GM12878 (cell line): ENCODE measurements at places on chromosomes 1 and 21.

DNA sequence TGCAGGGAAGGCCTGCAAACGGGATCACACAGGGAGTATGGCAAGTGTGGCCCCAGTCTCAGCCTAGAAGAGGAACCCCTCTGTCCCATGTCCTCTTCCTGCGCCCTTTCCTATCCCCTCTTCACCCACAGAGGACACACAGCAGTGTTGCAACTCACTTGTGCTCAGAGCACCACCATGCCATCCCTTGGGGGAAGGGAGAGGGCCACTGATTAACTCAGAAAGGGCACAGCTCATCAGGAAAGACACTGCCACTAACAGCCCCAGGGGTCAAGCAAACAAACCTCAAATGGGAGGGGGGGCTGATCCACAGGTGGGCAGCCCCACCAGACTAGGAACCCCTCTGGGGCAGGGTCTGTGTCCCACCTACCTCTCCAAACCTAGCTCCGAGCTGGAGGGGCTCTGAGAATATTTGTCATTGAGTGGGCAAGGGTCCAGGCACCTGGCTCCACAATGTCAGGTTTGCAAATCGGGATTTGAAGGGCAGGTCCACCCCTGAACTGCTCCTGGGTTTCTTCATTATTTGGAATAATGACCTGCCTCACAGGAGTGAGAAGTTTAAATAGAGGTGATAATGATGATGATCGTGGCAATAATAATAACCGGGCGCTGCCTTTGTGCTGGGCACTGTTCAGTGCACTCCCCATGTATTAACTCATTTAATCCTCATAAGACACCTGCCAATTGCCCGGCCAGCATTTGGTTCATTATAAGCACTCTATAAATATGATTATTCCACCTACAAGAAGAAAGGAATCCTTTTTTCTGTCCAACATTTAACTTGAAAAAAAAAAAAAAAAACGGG lies 1.0 kb downstream of the ALDH4A1 start:
- no peak overlapping the region; the same call in 1 of the 2 replicates for H3K27ac ChIP-seq
- peak overlapping the region; percentile 86 for H3K4me3 ChIP-seq
- no peaks in the 10 kb centered on the region for H3K36me3 ChIP-seq
- DNase-seq = no peak
- H3K27me3 ChIP-seq = no peaks in the 10 kb centered on the region

DNA sequence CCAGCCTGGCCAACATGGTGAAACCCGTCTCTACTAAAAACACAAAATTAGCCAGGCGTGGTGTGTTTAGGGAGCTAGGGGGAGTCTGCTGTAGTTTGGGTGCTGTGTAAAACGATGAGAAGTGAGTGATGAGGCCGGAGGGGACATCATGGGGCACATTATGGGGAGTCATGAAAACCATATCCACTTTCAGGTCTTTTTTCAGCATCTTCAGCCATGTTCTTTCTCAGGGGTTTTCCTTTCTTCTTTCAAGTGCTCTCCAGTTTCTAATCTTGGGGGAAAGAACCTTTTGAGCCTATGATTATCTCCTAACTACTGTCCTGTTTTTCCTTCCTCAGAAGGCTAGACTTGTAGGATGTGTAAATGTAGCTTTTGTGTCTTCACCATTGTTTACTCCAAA lies 14.4 kb downstream of the KDM4A start:
- peak; percentile 36 for DNase-seq
- H3K4me3 ChIP-seq = 0 out of 2 replicates have a peak overlapping the region, but pooled peaks have one; percentile 29
- H3K36me3 ChIP-seq = peaks cover 35% of the 10 kb centered on the region
- H3K4me1 ChIP-seq = peaks cover 14% of the 10 kb centered on the region

DNA sequence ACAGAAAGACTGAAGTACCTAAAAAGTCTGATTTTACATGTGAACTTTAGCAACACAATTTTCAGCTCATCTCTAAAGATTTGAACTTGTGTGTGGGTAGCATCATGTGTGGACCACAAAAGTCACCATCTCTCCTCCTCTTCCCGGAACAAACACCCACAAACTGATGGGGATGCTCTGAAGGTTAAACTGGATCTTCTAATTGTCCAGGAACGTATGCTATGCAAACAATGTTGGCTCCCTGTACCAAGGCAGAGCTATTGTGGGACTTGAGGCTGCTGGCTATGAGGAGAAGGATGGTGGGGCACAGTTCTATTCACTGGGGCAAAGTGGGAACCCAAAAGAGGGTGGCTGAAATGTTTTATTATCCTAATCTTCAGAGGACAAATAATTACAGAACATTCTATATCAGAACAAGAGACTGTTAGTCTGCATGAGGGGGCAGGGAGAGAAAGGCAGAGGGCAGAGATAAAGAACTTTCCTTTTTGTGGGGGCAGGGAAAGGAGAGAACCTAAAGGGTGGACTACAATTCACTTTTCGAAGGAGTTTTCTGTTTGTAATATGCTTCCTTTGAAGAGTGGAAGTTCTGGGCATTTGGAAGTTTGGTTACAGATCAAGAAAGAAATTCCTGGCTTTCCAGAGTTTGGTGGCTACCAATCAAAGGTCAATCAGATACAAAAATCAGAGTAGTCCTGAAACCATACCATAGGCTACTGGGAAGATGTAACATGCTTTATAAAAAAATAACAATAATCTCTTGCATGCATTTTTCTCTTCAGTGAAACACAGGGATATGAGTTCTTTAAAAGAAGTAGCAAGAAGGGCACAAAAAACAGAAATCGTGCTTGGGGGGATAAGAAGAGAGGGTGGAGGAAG lies 62.9 kb downstream of the GADD45A start:
- no peaks in the 10 kb centered on the region for H3K36me3 ChIP-seq
- H3K4me1 ChIP-seq = peaks cover 12% of the 10 kb centered on the region
- no peaks in the 10 kb centered on the region for H3K27me3 ChIP-seq
- 0 out of 2 replicates have a peak overlapping the region, but pooled peaks have one; percentile 0 for H3K4me3 ChIP-seq
- no peak overlapping the region for H3K27ac ChIP-seq

DNA sequence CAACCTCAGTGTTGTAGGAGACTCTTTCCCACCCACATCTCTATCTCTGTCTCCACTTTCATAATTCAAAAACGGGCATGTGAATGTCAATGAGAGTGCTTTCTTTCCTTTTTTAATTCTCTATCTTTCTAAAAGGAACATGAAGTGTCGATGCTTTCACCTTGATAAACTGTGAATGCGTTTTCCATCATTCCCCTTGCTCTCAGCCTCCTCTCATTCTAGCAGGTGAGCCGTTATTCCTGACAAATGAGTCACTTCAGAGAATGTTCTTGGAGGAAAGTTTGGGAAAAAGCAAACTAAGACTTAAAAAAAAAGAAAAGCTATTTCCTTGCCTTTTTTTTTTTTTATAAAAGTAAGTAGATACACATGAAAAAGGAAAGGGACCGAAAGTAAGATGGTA lies 226.0 kb upstream of the C1orf87 start:
- H3K27ac ChIP-seq = no peak overlapping the region
- DNase-seq = no peak
- no peaks in the 10 kb centered on the region for H3K36me3 ChIP-seq
- H3K4me1 ChIP-seq = no peaks in the 10 kb centered on the region
- no peak overlapping the region for H3K4me3 ChIP-seq
- no peaks in the 10 kb centered on the region for H3K27me3 ChIP-seq

GRCh38 chr21:38955495-38955894 lies 149.8 kb downstream of the ETS2 start:
- no peak for DNase-seq
- no peaks in the 10 kb centered on the region for H3K36me3 ChIP-seq
- no peak overlapping the region for H3K4me3 ChIP-seq
- H3K4me1 ChIP-seq = no peaks in the 10 kb centered on the region
- H3K27ac ChIP-seq = no peak overlapping the region

DNA sequence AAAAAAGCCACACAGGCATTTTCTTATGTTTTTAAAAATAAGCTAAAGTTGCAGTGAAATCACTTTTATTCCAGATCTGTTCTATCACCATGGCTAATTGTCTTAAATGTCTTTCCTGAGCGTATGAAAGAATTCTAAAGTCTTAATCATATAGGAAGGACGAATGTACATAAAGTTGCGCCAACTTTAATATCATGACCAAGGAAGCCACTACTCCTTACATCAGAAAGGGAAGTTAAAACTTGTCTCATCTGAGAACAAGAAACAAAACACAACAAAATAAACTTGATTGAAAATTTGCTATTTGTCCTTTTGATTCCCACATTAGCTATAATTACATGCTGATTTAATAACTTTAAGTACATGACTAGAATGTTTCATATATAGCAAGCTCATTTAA lies 26.5 kb downstream of the CNIH4 start:
- peaks cover 23% of the 10 kb centered on the region for H3K4me1 ChIP-seq
- no peak overlapping the region for H3K27ac ChIP-seq
- no peak overlapping the region for H3K4me3 ChIP-seq
- peaks cover 4% of the 10 kb centered on the region; the same call in 1 of the 2 replicates for H3K36me3 ChIP-seq
- H3K27me3 ChIP-seq = no peaks in the 10 kb centered on the region

DNA sequence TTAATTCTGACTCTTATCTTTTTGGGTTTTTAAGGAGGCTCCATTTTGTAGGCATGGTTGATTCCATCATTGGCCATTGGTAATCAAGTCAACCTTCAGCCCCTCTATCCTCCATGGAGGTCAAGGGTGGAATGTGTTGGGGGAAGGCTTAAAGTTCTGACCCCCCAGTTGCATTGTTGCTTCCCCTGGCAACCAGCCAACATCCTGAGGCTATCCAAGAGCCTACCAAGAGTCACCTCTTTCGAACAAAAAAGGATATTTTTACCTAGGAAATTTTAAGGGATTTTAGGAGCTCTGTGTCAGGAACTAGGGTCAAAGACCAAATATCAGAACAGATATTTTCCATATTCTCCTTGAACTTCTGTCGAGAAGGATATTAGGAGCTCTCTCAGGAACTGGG lies 251.8 kb downstream of the RYR2 start:
- no peak overlapping the region for H3K4me3 ChIP-seq
- H3K27ac ChIP-seq = no peak overlapping the region
- no peaks in the 10 kb centered on the region for H3K36me3 ChIP-seq
- no peak for DNase-seq
- no peaks in the 10 kb centered on the region for H3K27me3 ChIP-seq

DNA sequence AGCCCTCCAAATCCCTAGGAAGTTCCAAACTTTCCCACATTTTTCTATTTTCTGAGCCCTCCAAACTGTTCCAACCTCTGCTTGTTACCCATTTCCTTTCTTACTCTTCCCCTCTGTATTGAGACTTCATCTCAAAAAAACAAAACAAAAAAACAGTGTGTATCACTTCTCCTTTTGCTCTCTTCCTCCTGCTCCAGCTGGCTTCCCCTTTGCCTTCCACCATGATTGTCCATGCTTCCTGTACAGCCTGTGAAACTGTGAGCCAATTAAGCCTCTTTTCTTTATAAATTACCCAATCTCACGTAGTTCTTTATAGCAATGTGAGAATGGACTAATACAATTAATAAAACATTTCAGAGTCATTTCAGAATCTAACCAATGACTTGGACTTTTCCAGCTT lies 69.6 kb upstream of the KRTAP19-8 start:
- DNase-seq = no peak
- H3K27me3 ChIP-seq = no peaks in the 10 kb centered on the region
- no peaks in the 10 kb centered on the region for H3K36me3 ChIP-seq
- H3K27ac ChIP-seq = no peak overlapping the region
- no peak overlapping the region for H3K4me3 ChIP-seq
- peaks cover 11% of the 10 kb centered on the region; the same call in 1 of the 2 replicates for H3K4me1 ChIP-seq

DNA sequence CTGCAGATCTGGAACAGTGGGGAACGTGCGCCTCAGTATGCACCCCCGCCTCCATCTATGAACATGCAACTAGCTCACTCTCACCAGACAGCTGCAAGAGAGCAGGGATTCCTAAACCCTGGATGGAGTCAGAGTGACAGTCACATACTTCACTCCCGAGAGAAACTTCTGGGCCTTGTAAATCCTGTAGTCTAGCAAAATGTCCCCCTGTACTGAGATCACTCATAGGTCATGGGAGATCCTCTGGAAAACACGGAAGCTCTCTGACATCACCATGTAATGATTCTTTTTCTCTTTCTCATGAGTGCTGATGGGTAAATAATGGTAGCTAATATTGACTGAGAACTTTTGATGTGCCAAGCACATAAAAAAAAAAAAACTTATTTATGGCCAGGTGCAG lies 23.4 kb upstream of the TARDBP start:
- no peaks in the 10 kb centered on the region for H3K36me3 ChIP-seq
- H3K27ac ChIP-seq = no peak overlapping the region
- no peaks in the 10 kb centered on the region for H3K27me3 ChIP-seq
- H3K4me3 ChIP-seq = no peak overlapping the region
- peaks cover 31% of the 10 kb centered on the region for H3K4me1 ChIP-seq
- no peak for DNase-seq

- H3K36me3 ChIP-seq = no peaks in the 10 kb centered on the region
- no peaks in the 10 kb centered on the region for H3K27me3 ChIP-seq
- no peak overlapping the region for H3K4me3 ChIP-seq
- no peak for DNase-seq
These were observed 9.4 kb downstream of the ST3GAL3 start for GRCh38 chr1:43716559-43717281.

GRCh38 chr21:40200126-40200525 lies 332.9 kb downstream of the PCP4 start:
- no peaks in the 10 kb centered on the region for H3K27me3 ChIP-seq
- DNase-seq = no peak
- no peak overlapping the region for H3K4me3 ChIP-seq
- no peak overlapping the region for H3K27ac ChIP-seq
- H3K36me3 ChIP-seq = no peaks in the 10 kb centered on the region

GRCh38 chr1:184022668-184023067 lies 14.9 kb downstream of the COLGALT2 start:
- H3K27me3 ChIP-seq = no peaks in the 10 kb centered on the region
- H3K4me1 ChIP-seq = no peaks in the 10 kb centered on the region
- H3K27ac ChIP-seq = no peak overlapping the region
- H3K36me3 ChIP-seq = no peaks in the 10 kb centered on the region

DNA sequence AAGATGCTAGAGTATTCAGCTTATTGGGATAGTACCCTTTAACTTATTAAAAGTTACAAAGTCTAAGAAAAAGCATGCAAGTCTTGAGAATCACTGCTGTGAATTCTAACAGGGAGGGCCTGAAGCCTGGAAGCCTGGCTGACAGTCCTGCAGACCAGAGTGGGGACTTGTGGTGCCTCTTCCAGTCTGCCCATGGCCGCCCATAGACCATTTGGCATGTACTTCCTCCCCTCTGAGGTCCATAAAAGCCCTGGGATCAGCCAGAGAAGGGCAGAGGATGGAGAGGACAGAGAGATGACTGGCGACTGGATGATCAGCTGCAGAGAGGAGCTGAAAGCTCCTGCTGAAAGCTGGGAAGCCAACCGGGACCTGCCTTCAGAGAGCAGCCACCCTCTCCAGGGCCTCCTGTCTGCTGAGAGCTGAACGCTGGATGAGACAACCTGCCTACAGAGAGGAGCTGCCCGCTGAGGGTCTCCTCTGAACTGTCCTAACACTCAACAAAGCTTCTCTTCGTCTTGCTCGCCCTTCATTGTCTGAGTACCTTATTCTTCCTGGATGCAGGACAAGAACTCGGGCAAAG lies 12.5 kb upstream of the SLC1A7 start:
- DNase-seq = no peak
- H3K4me3 ChIP-seq = no peak overlapping the region
- H3K27ac ChIP-seq = no peak overlapping the region
- H3K4me1 ChIP-seq = no peaks in the 10 kb centered on the region

GRCh38 chr21:45329261-45330074 lies 41.8 kb upstream of the POFUT2 start:
- peaks cover 21% of the 10 kb centered on the region for H3K4me1 ChIP-seq
- H3K27me3 ChIP-seq = no peaks in the 10 kb centered on the region; the same call in 1 of the 2 replicates
- H3K36me3 ChIP-seq = no peaks in the 10 kb centered on the region
- no peak overlapping the region for H3K4me3 ChIP-seq
